Thoracic aorta (tissue), 2 donors: ENCODE measurements at places on chromosomes 16 and 17.

- no peak for DNase-seq
Observed at GRCh38 chr17:37789771-37790541, 45.1 kb upstream of the HNF1B start.

GRCh38 chr17:72525225-72526015 is 404.6 kb downstream of the SOX9 start:
- DNase-seq, result no peak

GRCh38 chr17:37744961-37745800 is at the start of gene HNF1B:
HNF1B (minus strand) TSS chr17:37745059; CDS start chr17:37744884, 175 bp downstream.
- DNase-seq, result no peak

DNA sequence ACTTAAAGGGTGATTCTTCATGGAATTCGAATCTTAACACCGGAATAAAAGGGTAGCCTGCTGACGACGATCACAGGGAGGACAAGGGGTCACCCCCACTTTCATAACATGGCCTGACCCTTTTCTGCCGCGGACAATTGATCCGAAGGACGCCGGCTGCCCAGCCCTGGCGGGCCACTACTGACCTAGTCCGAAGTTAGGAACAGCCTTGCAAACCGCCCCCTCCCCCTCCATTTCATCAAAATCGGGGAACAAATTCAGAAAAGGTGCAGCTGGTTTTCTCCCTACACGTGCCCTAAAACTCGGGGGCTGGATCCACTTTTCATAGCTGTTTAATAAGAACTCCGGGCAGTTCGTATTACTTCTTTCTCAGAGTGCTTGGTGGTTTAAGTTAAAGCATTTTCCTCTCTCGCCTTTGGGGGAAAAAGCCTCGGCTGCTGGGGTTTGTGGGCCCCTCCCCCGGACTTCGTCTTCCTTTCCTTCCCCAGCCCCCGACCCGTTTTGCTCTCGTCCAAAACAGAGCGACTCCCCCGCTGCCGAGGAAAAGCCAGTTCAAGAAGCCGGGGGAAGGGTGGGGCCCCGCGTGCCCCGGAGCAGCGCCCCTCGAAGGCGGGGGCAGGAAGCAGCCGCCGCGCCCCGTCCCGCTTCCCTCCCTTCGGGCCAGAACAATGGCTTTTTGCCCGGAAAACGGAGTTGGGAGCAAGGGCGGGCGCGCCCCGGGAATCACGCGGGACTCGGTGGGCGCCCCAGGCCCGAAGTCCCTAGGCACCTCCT is 641 bp upstream of the CBX2 start:
- DNase-seq, result no peak
